CD4-positive, alpha-beta T cell treated with Interleukin-17A for 1 hour (primary cell): ENCODE measurements at places on chromosomes 3 and 15.

DNA sequence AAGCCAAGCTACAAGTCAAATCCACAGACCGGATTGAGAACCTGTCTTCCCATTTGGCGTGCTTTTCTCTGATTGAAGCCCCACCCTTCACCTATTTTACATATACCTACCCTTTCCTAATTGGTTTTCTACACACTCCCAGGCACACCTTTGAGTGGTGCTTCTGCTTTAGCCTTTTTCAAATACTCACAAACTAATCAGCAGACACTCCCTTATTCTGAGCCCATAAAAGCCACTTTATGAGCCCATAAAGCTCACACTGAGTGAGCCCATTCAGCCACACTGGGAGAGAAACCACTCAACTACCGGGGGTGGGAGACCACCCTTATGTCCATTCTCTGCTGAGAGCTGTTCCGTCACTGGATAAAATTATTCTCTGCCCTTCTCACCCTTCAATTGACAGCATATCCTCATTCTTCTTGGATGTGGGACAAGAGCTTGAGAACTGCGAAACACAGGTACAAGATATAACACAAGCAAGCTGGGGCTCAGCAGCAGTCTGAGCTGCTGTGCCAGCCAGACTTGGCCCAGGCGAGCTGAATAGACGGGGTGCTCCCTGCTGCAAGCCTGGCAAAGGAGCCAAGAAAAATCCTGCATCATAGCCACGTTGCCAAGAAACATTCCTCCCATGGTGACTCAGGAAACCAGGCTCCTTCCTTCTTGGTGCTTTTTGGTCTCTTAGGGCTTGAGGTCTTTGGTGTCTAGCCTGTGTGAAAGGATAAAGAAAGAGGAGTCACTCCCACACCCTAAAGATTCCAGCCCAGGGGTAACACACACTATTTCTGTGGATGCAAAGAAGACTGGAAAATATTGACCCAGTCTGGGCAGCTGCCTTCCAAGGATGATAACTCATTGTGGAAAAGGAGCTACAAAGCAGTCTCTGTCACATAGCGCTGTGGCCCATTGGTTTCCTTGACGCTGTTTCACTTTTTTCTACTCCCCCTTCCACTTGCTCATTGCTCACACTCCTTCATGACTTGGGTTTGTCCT lies 609.7 kb downstream of the MCTP2 start:
- no peak for DNase-seq

DNA sequence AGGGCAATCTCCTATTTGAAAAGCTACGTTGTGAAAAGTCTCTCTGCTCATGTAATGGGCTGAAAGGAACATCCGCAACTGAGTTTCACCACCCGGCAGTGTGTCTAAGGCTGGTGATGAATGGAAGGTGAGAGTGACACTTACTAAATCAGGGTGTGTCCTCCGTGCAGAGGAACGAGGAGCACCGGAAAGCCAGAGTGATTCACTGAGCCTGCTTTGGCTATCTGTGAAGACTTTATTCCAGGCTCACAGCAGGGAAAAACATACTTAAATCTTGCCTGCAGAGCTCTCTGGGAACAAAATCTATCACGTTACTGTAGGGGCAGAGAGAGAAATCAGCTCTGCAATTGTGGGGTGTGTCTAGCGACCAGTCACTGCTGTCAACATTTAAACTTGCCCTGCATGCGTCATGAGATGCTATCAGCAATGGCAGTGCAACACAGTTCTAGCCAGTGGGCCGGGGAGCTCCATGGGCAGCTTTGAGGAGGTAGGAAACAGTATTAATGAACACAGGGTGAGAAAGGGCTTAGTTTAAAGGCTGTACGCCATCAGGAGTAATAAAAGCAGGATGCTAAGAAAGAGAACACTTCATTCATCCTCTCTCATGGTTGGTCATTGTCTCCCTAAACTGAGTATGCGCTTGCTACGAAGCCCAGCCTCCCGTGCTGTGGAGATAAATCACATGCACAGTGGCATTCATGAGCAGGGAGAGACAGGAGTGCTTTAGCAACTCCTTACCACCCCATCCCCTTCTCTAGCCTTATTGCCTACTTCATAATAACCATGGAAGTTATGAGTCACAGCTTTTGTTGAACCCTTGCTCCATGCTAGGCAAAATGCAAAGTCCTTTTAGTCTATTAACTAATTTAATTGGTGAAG lies 542.7 kb upstream of the ADAMTS9 start:
- no peak for DNase-seq

DNA sequence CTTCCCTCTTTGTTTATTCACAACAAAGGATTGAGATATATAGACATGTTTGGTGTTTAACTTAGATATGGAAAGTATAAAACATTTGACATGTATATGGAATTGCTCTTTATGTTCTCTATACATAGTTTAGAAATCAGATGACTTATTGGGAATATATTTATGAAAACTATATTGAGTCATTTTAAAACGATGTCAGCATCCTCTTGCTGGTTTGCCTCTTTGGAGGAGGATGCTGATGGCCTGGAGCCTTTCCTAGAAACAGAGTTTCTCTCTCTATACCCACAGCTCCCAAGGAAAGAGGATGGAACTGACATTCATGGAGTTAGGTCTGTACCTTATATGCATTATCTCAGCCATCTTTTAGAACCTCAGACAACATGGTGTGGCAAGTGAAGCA lies 40.3 kb downstream of the ZBTB38 start:
- DNase-seq: no peak

DNA sequence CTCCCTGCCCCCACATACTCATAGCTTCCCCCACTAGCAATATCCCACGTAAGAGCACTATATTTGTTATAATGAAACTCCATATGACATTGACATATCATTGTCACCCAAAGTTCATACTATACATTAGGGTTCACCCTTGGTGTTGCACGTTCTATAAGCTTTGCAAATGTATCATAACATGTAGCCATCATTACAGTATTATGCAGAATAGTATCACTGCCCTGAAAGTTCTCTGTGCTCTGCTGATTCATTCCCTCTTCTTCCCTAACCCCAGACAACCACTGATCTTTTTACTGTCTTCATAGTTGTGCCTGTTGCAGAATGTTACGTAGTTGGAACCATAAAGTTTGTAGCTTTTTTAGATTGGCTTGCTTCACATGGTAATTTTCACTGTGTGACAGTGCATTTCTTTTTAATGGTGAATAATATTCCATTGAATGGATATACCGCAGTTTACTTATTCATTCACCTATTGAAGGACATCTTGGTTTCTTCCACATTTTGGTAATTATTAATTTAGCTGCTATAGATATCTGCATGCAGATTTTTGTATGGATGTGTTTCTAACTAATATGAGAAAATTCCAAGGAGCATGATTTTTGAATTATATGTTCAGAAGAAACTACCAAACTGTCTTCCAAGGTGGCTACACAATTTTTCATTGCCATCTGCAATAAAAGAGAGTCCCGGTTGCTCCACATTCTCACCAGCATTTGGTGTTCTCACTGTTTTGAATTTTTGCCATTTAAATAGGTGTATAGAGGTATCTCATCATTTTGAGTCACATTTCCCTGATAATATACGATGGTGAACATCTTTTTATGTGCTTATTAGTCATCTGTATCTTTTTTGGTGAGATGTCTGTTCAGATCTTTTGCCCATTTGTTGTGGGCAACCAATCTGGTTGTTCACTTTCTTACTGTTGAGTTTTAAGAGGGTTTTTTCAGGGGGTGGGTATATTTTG lies 59.7 kb downstream of the CD200 start:
- no peak for DNase-seq

- no peak for DNase-seq
Measured at GRCh38 chr3:134419214-134419959, 45.1 kb upstream of the AMOTL2 start.

DNA sequence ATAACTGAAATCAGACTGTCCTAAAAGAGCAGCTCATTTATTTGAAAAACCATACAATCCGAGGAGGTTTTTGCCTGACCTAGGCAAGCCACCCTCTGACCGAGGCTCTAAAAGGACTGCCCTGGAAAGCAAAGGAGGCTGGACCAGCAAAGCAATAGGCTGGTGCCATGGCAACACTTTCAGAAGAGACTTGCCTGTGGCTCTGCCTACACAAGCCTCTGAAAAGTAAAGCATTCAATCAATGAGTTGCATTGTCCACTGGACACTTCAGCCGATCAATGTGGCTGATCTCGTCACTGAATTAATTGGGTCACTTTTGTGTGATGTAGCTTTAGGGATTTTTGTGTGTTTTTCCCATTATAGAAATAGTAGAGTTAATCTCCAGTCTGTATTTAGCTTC lies 99.1 kb upstream of the SEMA6D start:
- DNase-seq: no peak

DNA sequence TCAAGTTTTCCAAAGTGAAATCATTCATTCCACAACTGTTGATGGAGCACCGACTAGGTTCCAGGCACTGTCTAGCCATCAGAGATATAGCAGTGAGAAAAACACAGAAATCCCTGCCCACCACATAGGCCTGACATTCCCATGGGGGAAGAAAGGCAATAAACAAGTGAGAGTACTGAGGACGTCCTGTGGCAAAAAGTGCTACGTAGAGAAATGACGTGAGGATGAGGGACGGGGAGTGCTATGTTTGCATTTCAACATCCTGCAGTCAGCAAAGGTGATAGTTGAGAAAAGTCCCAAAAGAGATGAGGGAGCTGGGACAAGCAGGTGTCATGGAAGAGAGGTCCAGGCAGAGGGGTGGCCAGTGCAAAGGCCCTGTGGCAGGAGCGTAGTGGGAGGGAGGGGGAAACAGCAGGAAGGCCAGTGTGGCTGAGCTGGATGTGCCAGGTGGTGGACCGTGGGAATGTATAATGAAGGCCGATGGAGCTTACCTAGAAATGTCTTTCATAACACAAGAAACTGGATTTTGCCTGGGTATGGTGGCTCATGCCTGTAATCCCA lies 10.4 kb upstream of the FURIN start:
- no peak for DNase-seq

GRCh38 chr3:9345041-9345440 lies 17.8 kb upstream of the THUMPD3 start:
- no peak for DNase-seq

DNA sequence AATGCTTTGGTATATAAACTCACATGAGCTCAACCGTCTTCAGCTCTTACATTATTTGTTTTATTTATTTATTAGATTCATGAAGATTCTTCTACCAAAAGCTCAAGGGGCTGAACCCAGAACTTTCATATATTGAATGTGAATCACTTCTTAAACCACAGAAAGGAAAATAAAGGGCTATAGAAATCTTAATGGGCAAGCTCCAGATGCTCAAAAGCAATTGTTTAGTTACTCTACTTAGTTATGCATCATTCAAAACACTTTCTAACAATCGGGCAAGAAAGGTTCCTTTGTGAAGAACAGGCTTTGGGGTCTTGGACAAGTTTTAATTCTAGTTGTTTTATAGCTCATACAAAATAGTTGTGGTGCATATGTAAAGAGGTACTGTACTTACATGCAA lies 380.2 kb downstream of the TIGIT start:
- DNase-seq: no peak

- no peak for DNase-seq
Measured at GRCh38 chr15:35857567-35858226, 311.7 kb upstream of the DPH6 start.
